ENCODE measurements at places on chromosomes 1 and 21.
A peak's percentile ranks its signal among the peaks of the same experiment; 100 is the strongest.

DNA sequence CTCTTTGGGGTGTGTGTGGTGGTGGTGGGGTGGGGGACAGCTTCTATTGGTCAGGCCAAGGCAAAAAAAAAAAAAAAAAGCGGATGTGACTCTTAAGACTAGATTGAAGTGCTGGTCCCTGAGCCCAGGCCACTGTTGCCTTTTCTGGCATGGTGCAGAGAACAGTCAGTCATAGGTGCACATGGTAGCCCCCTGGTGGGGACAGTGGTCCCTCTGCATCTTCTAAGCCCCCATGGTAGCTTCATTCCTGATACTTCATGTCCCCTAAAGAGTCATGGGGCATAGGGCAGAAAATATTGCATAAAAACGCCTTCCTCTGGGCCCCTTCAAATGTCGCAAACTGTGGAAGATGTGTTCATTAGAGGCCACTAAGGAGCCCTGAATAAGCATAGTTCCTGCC is 371.8 kb downstream of the NPHP4 start:
- DNase-seq, result no peak

GRCh38 chr1:224929335-224930237 is at the start of gene DNAH14:
TSS of gene DNAH14 (plus strand) at chr1:224929675. CDS start at chr1:224952703, 23,028 bp downstream.
- peak; percentile 88 for DNase-seq

- peak; percentile 31 for DNase-seq
Measured at GRCh38 chr1:181038399-181038873, 4.7 kb downstream of the MR1 start.

DNA sequence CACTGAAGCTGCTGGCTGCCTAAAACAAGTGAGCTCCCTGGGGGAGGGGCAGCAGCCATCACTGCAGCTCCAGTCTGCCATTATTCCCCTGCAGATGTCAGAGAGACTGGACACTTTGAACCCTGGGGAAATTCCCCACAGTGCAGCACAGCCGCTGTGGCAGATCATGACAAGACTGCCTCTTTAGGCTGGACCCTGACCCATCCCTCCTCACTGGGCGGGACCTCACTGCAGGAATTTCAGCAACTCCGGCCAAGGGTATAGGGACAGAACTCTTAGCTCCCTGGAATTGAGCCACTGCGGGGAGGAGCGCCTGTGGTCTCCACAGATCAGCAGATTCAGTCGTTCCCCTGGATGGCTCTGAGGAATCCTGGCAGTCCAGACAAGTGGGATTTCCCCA is 964.6 kb downstream of the BRINP3 start:
- DNase-seq, result no peak

- no peak for DNase-seq
Measured at GRCh38 chr1:62746086-62746808, 37.7 kb upstream of the ATG4C start.

DNA sequence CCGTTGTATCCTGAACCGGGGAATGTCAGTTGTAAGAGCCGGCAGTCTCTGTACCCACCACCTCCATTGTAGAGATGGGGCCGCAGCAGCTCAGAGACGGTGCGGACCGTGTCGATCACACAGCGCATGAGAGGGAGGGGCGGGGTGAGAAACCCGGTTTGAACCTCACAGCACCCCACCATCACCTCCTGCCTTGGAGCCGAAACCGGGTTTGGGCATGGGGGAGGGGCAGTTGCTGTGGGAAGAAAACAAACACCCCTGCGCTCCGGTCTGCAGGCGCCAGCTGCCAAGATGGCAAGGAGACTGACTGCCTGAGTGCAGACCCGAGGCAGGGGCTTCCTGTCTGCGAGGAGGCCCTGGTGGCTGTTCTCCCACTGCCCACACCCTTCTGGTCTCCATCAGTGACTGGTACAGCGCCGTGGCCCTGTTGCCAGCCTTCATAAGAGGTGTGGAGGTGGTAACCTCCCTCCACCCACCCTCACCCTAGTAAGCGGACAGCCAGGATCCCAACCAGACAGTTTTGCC is 69.2 kb upstream of the SSBP3 start:
- DNase-seq, result no peak

GRCh38 chr1:167057241-167057688 is 32.9 kb downstream of the GPA33 start:
- no peak for DNase-seq

DNA sequence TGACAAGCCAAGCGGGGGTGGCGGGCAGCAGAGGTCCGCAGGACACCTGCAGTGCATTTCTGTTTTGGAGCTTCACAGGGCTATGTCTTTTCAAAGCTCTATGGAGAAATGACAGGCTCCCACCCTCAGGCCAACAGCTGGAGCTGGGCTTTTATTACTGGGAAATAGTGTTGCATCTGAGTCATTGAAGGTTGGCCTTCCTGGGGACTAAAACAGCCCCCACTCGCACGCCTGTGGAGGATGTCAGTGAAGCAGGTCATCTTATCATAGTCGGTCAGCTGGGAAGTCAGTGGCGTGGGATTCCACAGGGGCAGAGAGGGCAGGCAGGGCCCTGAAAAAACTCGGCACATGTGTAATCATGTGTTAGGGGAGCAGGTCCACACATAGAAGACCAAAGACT is 55.3 kb downstream of the NTPCR start:
- no peak for DNase-seq

DNA sequence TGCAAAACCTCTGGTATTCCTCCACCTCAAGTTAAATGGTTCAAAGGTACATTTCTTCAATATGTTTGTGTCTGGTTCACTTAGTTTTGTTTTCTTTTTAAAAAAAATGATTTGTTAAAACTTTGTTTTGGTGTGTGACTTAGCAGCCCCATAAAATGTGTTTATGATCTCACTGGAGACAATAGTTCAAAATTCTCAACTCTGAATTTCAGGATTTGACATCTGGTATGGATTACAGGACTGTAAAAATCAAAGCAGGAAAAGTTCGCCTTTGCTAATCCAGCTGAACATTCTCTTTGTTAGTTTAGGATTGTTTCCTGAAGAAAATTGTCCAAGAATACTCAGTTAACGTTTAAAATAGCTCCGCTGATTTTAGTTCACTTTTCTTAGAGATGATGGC is 231.7 kb downstream of the HMCN1 start:
- no peak for DNase-seq

DNA sequence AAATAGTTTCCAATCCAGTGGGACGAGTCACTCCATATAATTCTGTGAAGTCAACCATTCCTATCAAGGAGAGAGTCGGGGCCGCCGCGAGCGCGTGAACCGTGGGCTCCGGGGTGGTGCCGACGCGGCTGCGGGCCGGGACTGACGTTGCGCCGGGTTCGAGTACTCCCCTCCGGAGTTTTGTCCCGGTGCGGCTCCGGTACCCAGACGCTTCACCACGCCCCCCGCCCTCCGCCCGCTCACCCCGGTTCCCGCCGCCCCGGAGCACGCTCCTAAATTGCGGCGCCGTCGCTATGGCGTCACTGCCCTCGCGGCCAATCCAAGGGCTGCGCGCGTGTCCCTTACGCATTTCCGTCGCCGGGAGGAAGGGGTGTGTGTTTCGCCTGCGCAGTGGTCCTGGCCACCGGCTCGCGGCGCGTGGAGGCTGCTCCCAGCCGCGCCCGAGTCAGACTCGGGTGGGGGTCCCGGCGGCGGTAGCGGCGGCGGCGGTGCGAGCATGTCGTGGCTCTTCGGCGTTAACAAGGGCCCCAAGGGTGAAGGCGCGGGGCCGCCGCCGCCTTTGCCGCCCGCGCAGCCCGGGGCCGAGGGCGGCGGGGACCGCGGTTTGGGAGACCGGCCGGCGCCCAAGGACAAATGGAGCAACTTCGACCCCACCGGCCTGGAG is at the start of gene ATAD3B:
Gene ATAD3B (plus strand): TSS at position 377 of the 664 bp plus-strand sequence. CDS start 120 bp downstream, at position 497.
- peak; percentile 95 for DNase-seq

GRCh38 chr1:160685266-160685665 is 26.4 kb downstream of the CD48 start:
- no peak for DNase-seq

DNA sequence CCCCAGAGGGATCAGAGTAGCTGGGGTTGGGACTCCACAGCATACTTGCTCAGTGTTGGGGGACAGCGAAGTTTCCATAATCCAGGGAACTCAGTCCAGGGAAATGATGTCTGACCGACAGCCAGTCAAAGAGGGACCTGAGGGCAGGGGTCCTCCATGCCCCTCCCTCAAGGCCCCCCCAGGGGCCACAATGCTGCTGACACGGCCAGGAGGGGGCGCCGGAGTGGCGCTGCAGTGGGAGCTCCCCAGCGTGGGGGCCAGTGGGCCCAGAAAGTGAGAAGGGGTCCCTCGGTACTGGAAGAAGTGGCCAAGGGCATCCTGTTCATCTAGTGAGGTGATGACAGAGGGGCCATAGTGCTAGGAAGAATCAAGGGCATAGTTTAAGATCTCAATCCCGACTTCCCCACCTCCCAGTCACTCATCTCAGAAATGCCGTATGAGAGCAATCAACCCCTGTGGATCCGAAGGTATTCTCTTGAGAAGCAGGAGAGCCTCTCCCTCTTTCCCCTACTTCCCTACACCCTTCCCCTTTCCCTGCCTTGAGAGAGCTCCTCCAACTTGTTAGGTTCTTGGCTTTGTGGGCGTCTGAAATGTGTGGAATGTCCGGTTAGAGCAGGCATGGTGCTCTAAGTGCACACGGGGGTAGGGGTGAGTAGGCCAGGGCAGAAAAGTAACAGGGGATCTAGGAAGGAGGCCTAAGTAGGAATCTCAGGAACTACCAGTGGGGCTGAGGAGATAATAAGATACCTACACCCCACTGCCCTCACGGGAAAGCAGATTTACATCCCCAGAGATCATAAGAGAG is 4.1 kb downstream of the NUDT17 start:
- no peak for DNase-seq

- no peak for DNase-seq
Measured at GRCh38 chr1:7943251-7943650, 2.6 kb upstream of the TNFRSF9 start.

- DNase-seq, result no peak
Measured at GRCh38 chr1:68551459-68551858, 54.6 kb upstream of the DEPDC1 start.

DNA sequence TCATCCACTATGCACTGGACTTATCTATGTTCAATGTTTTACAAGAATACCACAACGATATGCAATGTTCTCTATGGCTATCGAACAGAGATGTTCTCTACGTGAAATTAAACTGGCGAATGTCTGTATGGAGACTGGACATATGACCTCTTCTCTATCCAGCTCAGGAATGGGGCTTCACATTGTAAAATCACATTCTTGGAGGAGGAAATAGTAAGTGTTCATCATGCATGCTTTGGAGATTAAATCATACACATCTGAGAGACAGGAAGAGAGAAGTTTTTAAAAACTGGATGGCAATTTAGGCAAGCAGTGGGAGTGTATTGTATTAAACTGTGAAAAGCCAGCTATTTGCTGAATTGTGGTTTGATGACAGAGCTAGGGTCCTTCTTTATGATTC is 47.9 kb upstream of the RGL1 start:
- DNase-seq, result no peak

- no peak for DNase-seq
Measured at GRCh38 chr1:90835661-90836344, 118.7 kb upstream of the BARHL2 start.

DNA sequence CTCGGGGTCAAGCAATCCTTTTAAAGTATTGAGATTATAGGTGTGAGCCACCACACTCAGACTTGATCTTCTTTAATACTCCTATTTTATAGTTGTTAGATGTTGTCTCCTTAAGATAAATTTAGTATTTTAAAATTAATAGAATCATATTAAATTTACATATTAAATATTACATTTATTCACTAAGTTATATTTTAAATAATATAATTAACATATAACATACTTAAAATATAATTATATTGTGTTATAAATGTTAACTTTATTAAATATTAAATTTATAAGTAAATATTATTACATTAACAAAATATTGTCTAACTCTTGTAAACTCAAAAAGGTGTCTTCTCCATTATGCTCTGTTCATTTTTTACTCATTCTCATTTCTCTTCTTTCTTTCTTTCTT is 675.9 kb upstream of the ADGRL4 start:
- no peak for DNase-seq

DNA sequence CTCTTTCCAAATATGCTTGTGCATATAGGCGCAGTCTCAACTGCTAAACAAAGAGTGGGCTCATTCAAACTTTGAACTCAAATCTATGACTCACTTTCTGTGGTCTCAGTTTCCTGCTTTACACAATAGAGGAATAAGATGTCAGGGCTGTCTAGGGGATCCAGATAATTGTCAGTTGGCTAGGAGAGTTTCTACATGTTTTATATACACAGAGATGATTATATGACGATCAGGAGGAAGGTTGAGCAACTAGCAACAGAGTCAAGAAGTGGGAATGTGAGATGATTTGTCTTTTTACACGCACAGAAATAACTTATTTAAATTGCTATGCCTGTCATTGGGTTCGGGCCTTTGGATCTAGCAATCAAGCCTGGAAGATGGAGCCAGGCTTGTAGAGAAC is 299.4 kb upstream of the LYPLAL1 start:
- DNase-seq, result no peak

GRCh38 chr1:35120458-35121133 is 41.4 kb downstream of the ZMYM1 start:
- peak; percentile 41 for DNase-seq

DNA sequence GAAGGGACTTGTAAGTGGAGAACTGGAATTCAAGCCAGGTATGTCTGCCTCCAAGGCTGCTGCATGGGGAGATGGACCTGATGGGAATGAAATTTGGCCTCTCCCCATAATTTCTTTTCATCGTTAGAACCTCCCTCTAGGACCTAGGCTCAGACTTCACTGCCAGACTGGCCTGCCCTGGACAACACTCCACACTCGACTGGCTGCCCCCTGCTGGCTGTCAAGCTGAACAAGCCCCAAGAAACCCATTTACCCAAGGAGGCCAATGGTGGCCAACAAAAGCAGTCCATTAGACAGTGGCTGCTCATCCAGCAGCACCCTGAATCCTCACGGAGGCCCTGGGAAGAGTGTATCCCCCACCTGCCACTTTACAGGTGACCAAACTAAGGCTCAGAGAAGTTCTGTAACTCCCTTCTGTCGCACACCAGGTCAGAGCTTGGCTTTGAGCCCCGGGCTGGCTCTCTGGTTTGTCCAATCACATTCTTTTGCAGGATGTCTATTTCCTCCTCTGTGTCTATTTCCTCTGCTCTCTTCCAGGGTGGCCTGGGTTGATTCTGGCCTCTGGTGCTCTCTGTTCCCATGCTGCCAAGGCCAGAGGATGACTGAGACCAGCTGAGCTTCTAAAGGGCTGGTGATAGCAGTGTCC is 3.8 kb downstream of the RNF186 start:
- peak; percentile 55 for DNase-seq

DNA sequence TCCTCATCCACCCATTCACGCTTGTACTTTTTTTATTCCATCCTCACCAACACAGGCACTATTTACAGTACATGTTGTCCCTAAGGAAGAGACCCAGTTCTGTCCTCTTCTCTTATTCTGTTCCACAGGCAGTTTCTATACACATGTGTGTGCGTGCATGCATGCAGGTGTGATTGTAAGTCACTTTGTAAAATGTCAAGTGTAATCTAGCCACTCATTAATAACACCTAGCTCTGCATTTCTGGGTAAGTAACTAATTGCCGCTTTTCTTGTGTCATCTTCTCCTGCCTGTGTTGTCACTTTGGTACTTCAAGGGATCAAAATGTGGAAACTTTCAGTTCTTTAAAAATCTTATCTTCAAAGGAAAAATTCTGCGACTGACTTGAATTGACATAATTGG is 377.2 kb downstream of the SEC16B start:
- no peak for DNase-seq

Measured in adrenal gland (tissue), 19 donors.